Fibroblast of mammary gland (primary cell): ENCODE measurements at places on chromosomes 11 and 22.
A peak's percentile ranks its signal among the peaks of the same experiment; 100 is the strongest.

DNA sequence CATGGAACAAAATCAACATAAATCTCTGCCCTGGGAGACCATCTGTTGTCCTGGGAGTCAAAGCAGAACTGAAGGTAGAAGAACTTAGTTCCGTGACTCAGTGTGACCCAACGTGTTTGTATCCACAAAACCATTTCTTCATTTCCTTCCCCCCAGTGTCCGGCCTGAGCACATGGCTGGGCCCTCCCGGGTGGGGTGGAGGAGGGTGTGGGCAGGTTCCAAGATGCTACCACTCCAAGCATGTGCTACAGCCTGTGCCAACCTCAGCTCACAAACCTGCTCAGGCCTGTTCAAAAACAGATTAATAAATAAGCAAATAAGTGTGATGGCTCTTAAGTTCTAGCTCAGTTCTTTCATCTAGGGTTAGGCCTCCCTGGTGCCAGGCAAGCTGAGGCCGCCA, 55.3 kb downstream of the SHANK2 start:
- DNase-seq = no peak

DNA sequence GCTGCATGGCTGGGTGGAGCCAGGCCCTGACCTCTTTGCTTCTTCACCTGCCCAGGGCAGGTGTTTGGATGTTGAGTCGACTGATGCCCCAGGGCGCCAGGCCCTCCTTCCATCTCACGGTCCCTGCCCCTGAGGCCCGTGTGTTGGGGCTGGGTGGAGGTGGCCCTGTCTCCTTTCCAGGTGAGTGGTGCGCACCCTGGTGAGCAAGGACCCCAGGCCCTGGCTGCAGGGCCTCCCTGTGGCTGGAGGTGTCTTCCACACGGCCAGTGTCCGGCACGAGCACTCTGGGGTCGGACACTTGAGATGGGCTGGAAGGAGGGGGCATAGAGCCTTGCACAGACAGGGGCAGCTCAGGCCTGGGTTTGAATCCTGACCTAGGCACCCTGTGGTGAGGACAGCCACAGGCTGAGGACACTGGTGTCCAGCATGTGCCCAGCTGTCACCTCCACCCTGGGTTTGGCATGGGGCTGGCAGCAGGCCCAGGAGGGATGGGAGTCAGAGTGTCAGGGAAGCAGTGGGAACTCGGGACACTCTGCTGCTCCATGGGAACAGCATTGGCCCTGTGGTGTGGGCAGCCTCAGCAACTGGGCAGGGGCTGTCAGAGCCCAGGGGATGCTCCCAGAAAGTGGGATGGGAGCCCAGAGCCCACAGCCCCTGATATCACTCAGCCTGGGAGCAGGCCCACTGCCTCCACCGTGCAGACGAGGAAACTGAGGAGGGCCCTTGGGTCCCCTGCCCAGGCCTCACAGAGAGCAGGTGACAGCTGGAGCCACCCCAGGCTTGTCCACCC, 37.1 kb upstream of the CCDC188 start:
- no peak for DNase-seq

DNA sequence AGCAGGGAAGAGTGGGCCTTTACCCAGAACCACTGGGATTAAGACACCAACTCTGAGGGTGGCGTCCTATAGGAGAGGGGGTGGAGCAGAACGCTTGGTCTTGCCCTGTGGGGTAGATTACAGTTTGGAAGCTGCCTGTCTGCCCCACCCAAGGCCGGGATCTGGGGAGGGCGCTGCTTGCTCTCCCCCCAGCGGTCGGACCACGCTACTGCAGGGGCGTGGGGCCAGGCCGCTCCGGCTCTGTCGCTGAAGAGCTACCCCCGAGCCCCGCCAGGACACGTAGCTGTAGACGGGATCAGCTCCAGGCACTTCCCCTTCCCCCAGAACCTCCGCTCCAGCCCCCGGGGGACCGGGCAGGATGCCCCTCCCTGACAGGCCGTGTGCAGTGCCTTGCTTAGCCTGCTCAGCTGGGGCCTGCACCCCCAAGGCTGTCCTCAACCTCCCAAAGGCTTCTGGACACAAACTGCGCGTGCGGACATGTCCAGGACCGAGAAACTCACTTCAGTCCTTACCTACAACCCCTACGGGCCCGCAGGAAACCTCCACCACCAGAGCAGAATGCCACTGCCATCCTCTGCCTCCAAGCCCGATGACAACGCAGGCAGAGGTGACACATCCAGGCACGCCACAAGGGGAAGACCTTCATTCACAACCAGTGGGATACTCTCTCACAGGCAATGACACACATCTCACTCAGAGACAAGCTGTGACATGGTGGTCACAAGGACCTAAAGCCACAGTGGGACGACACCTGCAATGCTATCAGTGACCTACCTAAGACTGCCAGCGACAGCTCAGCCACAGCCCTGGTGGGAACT, 3.6 kb downstream of the AHNAK start:
- peak; percentile 86 for DNase-seq

DNA sequence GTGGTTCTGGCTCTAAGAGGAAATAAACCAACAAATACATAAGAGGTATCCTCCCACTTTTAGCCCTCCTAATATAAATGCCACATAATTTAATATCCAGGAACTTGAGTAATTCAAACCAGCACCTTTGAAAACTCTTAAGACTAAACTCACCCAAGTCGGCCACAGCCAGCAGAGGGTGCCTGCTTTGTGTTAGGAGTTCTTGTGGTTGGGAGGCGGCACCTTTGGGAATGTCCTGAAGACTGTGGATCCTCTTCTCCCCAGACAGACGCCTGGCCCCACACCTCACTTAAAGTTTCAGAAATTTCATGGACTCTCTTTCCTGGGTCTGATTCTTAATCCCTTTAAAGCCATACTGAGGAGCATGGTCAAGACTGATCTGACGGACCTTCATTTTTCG, 169.0 kb downstream of the TBC1D22A start:
- peak; percentile 30 for DNase-seq

GRCh38 chr11:66101066-66101464, 31.0 kb downstream of the PACS1 start:
- DNase-seq = no peak

DNA sequence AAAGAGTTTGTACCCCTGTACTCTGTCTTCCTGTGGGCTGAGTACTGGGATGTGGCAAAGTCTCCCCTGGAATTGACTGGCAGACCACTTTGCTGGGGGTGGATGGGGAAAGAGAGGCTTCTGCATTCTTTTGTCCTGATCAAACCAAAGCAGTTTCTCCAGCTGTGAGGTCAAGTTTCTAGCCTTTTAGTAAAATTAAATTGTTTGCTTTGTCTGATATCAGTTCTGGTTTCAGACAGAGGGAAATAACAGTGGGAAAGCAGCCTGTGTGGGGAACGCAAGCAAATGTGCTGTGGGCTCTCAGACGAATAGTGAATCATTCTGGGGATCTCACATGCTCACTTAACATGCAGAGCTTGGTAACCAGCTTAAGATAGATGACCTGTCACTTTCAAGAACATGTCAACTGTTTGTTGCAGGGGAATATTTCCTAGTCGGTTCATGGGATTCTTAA, 151.6 kb downstream of the FAT3 start:
- DNase-seq = peak; percentile 68

- DNase-seq = no peak
These were observed 37.5 kb upstream of the TCF20 start for GRCh38 chr22:42307806-42308563.

- DNase-seq = peak; percentile 17
These were observed 1503.9 kb upstream of the TENM4 start for GRCh38 chr11:80944758-80945157.
